ENCODE measurements at places on chromosomes 7 and 10.
A peak's percentile ranks its signal among the peaks of the same experiment; 100 is the strongest.

GRCh38 chr10:102436312-102436711 lies 3.9 kb upstream of the CUEDC2 start:
- DNase-seq = no peak

DNA sequence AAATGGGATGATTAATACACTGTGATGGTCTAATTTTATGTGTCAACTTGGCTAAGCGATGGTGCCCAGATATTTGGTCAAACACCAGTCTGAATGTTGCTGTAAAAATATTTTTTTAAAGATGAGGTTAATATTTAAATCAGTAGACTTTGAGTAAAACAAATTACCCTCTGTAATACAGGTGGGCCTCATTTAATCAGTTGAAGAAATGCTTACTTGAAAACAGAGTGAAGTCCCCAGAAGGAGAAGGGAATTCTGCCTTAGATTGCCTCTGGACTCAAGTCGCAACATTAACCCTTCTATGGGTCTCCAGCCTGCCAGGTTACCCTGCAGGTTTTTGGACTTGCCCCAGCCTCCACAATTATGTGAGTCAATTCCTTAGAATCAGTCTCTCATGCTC lies 49.8 kb upstream of the AGK start:
- DNase-seq = no peak

- DNase-seq = no peak
Measured at GRCh38 chr7:90625051-90625450, 28.9 kb downstream of the CDK14 start.

- peak; percentile 44 for DNase-seq
Measured at GRCh38 chr7:24825931-24826661, 68.8 kb upstream of the GSDME start.

DNA sequence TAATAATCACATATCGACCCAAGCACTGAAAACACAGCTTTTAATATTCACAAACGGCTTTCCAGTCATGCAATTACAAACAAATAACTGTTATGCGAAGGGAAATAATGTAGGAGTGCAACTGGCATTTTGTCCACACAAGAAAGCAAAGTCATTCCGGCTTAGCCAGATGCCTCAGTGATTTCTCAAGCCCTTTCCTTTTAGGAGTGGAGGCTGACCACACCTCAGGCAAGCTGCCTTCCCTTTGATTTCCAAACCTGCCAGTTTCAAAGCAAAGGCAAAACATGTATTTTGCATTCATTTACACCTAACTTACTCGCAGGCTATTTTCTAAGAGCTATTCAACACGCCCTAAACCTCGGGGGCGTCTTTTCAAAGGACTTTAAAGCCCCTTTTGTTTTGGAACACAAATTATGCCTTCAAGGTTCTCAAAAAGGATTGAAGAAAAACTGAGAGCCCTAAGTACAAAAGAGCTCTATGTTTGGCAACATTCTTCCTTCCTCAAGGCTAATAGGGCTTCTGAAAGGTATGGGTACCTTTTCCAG lies 109.6 kb downstream of the CPXM2 start:
- DNase-seq = no peak

DNA sequence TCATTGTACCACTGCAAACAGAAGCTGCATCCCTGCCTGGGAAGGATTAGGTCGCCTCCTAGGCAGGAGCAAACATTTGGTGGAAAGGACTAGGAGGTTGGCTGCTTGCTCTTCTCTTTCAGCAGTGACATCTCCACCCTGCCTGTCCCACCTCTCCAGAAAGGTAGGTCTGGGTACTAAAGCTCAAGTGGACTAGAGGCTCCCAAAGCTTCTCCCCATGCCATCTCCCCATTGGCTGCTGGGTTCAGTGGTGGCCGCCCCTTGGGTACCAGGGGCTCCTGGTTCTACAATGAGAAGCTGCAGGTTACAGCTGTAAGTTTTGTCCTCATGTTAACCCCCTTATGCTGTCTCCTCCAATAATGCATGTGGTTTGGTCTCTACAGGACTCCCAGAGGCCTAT lies 180.7 kb upstream of the MKI67 start:
- no peak for DNase-seq

- DNase-seq = no peak
Measured at GRCh38 chr7:94957061-94957460, 49.7 kb downstream of the PPP1R9A start.

DNA sequence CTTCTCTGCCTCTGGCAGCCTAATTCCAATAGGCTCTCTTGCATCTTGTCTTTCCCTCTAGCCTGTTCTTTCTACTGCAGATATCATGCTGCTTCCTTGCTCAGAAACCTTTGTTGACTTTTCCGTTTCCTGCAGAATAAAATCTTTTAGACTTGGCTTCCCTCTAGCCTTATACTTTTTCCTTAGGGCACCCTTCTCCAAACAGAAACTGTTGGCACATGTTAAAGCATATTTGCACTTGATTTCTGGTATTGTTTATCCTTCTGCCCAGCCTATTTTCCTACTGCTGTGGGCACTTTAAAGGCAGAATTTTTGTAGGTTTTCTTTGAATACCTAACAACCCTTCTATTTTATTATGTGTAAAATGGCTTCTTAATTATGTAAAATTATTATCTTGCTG lies 4.6 kb downstream of the GNAI1 start:
- no peak for DNase-seq

DNA sequence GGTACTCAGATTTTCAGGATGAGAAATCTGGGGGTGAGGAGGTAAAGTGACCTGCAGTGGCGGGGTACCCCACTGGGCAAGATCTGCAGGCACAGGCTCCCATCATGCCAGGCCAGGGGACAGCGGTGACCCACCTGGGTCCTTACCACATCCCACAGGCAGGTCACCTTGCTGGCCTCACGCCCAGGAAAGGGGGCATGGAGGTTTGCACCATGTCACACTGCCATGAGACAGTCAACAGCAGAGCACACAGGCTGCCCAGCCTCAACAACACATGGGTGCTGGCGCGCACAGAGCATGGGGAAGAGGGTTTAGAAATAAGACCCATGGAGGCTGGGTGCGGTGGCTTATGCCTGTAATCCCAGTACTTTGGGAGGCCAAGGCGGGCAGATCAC lies 914 bp downstream of the PKD1L1 start:
- no peak for DNase-seq

GRCh38 chr10:30037620-30038336 lies 21.6 kb downstream of the JCAD start:
- DNase-seq = no peak

GRCh38 chr10:132047575-132048293 lies 18.0 kb upstream of the JAKMIP3 start:
- DNase-seq = no peak

GRCh38 chr7:127359011-127359410 lies 33.5 kb downstream of the ZNF800 start:
- no peak for DNase-seq

DNA sequence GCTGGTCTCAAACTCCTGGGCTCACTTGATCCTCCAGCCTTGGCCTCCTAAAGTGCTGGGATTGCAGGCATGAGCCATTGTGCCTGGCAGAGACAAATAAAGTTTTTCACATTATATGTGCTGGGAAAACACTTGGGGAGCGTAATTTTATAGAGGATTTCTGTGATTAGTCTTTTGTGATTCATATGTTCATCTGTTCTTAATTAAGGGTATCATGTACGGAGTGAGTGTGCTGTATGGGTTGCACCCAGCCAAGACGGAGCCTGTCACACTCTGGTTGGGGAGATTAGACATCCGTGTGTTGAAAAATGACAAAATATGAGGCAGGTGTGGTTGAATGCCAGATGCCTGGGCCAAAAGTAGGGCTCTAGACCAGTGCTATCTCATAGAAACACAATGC lies 10.3 kb downstream of the ADRB1 start:
- DNase-seq = peak; percentile 80

DNA sequence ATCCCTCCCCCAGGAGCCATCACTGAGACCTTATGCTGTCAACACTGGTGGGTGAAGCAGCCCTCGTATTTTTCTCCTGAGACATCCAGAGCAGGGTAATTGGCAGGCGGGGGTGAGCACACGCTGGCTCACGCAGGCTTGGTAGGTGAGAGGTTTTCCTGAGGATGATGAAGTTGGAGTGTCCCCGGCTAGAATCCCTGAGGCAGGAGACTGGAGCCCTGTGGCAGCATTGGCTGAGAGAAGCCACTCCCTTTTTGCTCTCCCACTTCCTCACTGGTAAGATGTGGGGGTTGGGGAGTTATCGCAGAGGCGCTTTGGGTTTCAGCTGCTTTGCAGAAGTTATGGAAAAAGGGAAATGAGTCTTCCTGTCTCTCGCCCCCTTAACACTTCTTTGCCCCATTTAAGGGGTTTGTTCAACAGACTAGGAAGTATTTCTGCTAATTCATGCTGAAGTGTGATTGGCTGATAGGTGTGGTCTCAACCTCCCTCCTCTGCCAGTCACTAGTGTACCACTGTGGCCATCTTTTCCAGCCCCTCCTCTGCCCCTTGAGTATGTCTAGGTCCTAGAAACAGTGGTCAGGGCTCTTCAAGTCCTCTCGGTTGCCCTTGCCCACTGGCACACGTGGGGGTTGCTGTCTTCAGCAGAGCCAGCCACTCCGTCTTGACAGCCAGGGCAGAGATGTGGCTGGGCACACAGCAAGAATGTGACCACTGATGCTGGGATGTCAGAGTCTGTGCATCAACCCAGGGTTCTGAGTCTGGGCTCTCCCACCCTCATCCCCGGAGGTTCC lies 5.7 kb downstream of the ARPC1B start:
- peak; percentile 68 for DNase-seq

GRCh38 chr7:68684996-68685395 lies 913.3 kb upstream of the AUTS2 start:
- no peak for DNase-seq

- DNase-seq = no peak
Measured at GRCh38 chr10:49287689-49288340, 11.2 kb upstream of the C10orf71 start.

DNA sequence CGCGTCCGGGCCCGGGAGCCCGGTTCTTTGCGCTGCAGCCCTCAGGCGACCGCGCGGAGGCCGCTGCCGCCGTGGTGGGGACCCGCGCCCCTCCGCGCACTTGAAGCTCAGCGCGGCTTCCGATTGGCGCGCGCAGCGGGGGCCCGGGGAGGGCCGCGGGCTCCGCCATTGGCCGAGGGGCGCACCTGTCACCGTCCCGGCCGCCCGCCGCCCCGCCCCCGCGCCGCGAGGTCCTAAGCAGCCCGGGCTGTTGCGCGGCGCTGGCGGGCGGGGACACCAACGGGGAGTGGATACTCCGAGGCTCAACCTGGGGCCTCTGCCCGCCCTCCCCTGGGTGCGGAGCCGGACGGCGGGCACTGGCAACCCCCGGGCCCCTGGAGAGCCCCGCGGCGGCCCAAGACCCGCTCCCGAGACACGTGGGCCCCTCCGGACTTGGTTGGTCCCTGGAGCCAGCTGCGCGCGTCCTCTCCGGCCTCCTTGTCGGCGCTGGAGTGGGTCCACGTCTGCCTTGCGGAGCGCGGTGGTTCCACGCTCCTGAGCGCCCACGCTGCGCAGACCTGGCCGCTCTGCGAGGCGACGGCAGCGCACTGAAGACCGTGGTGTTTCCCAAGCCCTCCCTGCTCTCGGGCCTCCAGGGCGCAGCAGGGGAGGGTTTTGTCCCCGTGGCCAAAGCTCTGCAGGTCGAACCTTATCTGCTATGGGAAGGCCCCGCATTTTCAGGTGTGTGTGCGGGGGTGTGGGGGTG lies at the start of gene MNX1:
TSS of gene MNX1 (minus strand) at position 76 of the 745 bp plus-strand sequence. CDS start 313 bp downstream, outside the sequence.
- DNase-seq = peak; percentile 6

DNA sequence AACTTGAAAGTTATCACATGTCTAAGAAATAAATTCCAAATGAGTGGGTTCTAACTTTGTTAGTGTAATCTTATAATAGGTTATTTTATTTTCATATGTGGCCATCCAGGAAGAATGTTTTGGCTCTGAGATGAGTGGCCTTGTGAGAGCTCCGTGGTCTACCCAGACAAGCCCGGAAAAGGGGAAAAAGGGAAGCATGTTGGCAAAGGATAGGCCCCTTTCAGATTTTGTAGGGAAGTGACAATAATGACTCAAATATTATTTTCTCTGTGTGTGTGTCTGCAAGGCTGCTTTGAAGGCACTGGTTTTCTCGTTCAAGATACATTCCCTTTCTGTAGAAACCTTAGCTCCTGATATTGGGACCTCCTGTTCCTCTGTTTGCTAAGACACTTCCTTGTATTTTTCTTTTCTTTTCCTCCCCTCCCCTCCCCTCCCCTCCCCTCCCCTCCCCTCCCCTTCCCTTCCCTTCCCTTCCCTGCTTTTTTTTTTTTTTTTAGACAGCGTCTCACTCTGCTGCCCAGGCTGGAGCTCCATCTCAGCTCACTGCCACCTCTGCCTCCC lies 240.8 kb downstream of the LRMDA start:
- DNase-seq = no peak

DNA sequence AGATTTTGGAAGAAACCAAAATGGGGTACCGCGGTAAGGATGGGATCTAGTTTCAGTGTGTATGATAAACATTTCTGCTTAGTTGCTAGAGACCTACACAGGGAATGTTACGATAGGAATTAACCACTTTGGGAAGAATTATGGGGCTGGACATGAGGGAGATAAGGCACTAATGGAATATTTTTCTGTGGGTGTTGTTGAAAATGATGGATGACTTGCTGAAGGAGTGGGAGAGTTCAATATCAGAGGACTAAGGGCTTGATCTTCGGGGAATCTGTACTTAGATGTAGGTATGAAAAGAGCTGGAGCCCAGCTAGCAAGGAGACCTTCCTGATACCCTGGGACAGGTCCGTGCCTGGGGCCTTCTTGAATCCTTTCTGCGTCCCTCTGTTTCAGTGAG lies 303.7 kb downstream of the EXOC4 start:
- DNase-seq = no peak

DNA sequence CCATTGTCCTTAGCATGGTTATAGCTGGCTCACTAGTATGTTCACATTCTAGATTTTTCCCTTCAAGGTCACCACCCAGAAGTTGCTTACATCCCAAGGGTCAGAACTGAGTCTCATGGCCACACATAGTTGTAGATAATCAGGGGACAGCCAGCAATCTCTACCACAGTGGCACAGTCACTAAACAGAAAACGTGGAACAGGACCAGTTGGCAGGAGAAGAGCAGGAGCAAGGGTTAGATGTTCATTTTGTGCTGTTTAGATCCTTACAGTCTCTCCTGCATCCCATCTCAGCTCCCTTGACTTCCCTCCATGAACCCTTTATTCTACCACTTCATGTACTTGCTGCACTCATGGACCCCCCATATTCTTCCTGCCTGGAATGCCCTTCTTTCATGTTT lies 73.9 kb downstream of the LRMDA start:
- no peak for DNase-seq

Measured in fibroblast of skin of right quadriceps (primary cell).